ENCODE measurements at places on chromosomes 5 and 9.

- DNase-seq: no peak
Measured at GRCh38 chr9:10633785-10634184, 21.0 kb upstream of the PTPRD start.

GRCh38 chr5:39424736-39425637 is at the start of gene DAB2:
TSS of gene DAB2 (minus strand) at chr5:39424980. CDS start at chr5:39394320, 30,660 bp downstream.
- no peak for DNase-seq

- no peak for DNase-seq
Measured at GRCh38 chr9:26745111-26745510, 147.5 kb downstream of the CAAP1 start.

- DNase-seq: no peak
Measured at GRCh38 chr9:111036946-111037345, 1.3 kb downstream of the LPAR1 start.

GRCh38 chr5:181198905-181199519 is 6.0 kb downstream of the TRIM7 start:
- no peak for DNase-seq

GRCh38 chr5:122112063-122112462 is 17.3 kb upstream of the ZNF474 start:
- DNase-seq: no peak

DNA sequence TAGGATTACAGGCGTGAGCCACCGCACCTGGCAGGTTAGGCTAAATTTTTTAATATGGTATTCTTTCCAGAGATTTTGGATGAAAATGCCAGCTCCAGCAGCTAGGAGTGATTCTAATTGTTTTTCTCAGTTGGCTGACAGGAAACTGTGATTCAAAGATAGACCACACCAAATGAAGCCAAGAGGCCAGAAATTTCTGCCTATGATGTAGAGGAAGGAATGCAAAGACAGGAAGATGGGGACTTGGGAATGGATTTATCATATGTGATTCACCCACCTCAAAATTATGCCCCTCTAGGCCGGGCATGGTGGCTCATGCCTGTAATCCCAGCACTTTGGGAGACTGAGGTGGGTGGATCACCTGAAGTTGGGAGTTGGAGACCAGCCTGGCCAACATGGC is 53.3 kb downstream of the UGCG start:
- DNase-seq: no peak

GRCh38 chr9:7145361-7146069 is 387.7 kb downstream of the KDM4C start:
- no peak for DNase-seq
